ENCODE measurements at places on chromosomes 16 and 17.
A peak's percentile ranks its signal among the peaks of the same experiment; 100 is the strongest.

GRCh38 chr16:51394421-51394820, 243.4 kb upstream of the SALL1 start:
- DNase-seq, result no peak

DNA sequence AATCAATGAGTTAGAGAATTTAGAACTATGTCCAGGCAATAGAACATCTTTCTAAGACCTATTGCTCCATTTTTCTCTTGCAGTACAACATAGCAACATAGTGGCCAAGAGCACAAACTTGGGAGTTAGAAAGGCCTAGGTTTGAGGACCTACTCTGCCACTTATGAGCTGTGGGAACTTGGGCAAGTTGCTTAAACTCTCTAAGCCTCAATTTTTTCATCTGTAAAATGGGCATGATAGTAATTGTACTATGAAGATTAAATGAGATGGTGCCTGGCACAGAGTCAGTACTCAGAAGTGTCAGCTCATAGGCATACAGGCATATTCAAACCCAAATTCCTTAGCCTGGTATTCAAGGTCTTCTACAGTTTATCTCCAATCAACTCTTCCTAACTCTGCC, 25.1 kb downstream of the IRX5 start:
- DNase-seq, result no peak

- DNase-seq, result no peak
These were observed 18.8 kb downstream of the HS3ST3A1 start for GRCh38 chr17:13582776-13583547.

DNA sequence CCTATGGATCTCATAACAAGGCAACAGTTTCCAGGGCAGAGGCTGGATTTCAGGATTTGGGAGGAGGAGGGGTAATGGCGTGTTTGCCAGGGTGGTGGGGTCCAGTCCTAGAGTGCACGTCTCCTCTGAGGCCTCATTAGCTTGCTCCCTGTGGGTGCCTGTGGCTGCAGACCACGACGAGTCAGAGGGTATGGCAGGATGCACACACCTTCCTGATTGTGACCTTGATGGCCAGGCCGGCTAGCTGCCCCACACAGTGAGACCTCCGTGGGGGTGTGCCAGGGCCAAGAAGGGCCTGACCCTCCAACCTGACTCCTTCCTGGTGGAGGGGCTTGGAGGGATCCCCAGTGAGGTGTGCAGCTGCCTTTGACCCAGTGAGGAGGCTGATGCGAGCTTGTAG, 4.0 kb upstream of the SMTNL2 start:
- DNase-seq, result no peak

DNA sequence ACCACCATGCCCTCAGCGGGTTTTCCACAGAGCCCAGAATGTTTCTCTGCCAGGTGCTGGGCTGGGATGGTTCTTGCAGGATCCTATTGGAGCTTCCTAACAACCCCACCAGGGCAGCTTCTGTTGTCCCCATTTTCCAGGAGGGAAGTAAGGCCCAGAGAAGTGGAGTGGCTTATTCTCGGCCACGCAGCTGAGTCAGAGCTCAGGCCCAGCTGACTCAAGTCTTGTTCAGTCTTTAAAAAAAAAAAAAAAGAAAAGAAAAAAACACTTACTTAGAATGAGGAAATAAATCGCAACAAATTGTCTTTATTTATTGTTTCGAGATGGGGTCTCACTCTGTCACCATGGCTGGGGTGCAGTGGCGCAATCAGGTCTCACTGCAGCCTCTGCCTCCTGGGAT, 413.0 kb downstream of the CPPED1 start:
- DNase-seq, result no peak

DNA sequence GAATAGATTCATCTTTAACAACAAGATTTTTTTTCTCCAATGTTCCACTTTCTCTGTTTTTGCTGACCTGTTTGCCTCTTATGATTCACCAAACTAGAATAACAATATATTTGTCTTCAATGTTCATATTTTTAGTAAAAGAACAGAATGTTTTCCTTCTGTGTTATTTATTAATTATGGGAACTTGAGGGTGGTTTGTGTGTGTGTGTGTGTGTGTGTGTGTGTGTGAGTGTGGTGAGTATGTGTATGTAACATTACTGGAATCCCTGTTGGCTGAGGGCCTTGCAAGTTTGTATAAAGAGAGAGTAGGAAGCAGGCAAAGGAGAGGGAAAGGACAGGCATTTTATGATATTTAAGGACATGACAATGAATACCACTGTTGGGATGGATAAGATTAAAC, 13.8 kb downstream of the STXBP4 start:
- DNase-seq, result no peak

GRCh38 chr17:47879028-47879585, 16.9 kb upstream of the SP2 start:
- no peak for DNase-seq

GRCh38 chr16:1960665-1961630, 1.6 kb downstream of the NDUFB10 start:
- no peak for DNase-seq

DNA sequence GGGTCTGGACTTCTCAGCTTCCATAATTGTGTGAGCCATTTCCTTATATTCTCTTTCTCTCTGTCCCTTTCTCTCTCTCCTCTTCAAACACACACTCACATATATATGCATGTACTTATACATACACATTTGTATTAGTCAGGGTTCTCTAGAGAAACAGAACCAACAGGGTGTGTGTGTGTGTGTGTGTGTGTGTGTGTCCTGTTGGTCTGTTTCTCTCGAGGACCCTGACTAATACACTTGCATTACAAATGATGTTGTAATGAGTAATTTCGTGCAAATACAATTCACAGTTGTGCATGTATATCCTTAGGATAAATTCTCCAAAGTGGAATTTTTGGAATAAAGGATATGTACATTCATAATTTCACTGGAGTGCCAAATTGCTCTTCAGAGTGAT, 115.3 kb downstream of the NPIPB5 start:
- no peak for DNase-seq

GRCh38 chr17:74330446-74330845, 4.4 kb downstream of the KIF19 start:
- no peak for DNase-seq

DNA sequence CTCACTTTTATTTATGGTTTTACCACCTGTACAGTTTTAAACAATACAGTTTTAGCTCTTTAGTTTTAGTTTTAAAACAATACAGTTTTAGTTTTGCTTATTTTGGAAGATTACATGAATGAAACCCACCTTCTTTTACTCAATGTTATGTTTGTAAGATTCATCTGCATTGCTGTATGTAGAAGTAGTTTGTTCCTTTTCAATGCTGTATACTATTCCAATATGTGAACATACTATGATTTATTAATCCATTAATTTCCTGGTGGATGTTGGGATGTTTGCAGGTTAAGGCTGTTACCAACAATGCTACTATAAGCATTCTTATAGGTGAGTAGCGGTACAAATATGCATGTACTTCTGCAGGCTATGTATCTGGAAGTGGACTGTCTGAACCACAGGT, 34.4 kb upstream of the ADGRG1 start:
- DNase-seq, result no peak

GRCh38 chr17:59332749-59333377, 1.4 kb downstream of the YPEL2 start:
- DNase-seq, result no peak

GRCh38 chr16:55370762-55371482, 46.9 kb downstream of the IRX6 start:
- DNase-seq, result no peak

DNA sequence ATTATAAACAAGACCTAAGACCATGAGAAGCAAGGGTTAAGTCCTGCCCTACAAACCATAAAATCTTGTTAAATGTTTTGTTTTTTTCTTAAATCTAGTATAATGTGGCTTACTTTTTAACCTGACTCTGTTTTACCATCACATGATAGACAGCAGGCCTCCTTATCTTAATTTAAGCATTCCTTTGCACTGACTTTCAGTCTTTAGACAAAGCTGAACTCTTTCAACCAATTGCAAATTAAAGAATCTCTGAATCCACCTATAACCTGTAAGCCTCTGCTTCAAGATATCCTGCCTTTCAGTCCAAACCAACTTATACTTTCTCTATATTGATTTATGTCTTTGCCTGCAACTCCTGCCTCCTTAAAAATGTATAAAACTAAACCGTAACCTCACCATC, 478.5 kb downstream of the GRIN2A start:
- DNase-seq, result no peak

DNA sequence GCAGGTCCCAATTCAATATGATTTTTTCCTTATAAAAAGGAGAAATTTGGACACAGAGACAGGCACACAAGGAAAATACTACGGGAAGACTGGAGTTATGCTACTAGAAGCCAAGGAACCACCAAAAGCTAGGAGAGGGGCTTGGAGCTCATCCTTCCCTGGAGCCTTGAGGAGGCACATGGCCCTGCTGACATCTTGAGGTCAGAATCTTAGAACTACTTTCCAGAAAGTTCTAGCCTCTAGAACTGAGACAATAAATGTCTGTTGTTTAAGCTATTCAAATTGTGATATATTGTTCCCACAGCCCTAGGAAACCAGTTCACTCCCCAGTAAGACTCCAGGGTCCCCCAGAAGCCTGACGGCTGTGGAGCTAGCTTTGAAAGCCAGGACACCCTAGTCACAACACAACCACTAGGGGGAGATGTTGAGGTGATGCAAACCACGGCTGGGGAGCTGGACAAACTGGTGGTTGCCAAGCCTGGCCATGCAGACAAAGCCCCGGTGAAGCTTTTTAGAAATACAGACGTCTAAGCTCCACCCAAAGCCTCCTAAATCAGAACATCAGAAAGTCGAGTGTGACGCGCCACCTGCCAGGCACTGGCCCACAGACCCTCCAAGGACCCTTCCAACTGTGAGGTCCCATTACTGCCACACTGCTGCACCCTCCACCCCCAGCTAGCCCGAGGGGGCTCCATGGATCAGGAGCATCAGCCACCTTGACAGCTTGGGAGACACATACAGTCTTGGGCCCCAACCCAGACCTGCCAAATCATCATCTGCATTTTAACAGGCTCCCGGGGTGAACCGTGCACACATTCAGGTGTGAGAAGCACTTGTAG, 106.4 kb downstream of the SLC39A11 start:
- peak; percentile 13 for DNase-seq

GRCh38 chr16:85112364-85112763, at the start of gene CIBAR2:
Gene CIBAR2 (minus strand): TSS chr16:85112472. CDS start chr16:85112352, 120 bp downstream.
- no peak for DNase-seq

GRCh38 chr17:46773221-46773605, 45.3 kb downstream of the WNT3 start:
- DNase-seq, result no peak

GRCh38 chr16:71339236-71340171, 19.0 kb upstream of the CALB2 start:
- no peak for DNase-seq

DNA sequence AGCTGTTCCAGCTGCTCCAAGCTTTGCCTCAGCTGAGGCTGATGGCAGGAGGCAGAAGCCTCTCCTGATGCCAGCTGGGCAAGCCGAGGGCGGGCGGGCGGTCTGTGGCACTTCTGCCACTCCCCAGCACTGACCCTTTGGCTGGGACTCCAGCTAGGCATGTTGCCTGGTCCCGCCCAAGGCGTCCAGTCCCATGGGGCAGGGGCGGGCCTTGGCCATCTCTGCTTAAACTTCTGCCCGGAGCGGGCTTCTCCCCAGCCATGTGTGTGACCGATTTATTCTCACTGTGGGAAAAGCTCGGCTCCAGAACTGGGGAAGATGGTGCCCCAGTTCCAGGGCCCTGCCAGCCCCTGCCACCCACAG, 349.1 kb downstream of the SEC14L1 start:
- no peak for DNase-seq

DNA sequence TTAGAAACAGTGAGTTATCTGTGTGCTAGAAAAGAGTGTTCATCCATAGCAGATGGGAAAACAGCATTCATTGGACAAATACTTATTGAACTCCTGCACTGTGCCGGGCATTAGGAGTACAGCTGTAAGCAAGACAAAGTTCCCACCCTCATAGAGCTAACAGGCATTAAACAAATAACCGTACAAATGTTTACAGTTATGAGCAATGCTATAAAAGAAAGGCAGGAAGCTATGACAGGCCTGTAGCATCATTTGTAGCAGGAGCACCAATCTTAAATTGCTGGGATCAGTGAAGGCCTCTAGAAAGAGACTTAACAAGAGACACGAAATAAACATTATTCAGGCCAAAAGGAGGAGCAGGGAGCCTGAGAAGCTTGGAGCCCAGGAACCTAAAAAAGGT, 15.6 kb downstream of the SDR42E1 start:
- DNase-seq, result no peak

GRCh38 chr17:74407384-74407783, 24.5 kb upstream of the GPRC5C start:
- no peak for DNase-seq

GRCh38 chr17:80837711-80838110, 153.9 kb upstream of the CHMP6 start:
- DNase-seq, result no peak

DNA sequence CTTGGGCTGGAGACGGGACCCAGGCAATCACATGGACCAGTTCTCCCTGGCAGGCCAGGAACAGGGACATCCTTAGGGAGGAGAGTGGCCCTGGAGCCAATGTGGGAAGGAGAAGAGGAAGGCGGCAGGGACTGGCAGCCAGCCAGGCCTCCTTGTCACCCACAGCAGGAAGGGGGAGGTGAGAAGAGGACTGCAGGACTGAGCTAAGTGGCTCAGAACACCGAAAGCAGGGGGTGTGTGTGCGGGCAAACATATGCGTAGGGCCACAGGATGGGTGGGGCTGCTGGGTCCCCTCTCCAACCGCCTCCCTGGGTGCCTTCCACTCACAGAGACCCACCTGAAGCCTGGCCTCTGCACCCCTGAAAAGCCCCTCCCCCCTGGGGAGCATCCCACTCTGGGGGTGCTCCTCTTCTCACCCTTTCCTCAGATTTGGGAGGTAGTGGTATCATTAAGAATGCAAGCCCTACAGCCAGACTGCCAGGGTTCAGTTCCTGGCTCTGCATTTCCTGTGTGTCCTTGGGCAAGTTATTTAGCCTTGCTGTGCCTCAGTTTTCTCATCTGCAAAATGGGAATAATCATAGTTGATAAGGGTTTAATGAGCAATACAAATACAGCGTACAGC, 8.1 kb downstream of the PNMT start:
- no peak for DNase-seq

GRCh38 chr17:34365340-34365739, 2.3 kb upstream of the CCL1 start:
- no peak for DNase-seq

GRCh38 chr17:1713878-1714426, 3.8 kb upstream of the TLCD2 start:
- no peak for DNase-seq

DNA sequence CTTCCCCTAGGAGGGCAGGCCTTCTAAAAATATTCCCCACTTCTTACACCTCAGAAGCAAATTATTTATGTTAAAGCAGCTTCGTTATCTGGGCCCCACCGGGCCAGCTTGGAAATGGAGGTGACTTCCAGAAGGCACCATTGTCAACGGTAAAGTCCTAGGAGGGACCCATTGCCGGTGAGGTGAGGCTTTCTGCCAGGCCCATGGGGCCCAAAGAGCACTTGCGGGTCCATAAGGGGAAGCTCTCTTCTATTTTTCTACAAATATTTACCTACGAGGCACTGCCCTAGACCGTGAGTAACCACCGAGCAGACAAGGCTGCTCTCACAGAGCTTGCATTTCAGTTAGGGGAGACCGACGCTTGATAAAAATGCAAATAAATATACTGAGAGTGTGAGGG, 41.5 kb downstream of the C16orf78 start:
- no peak for DNase-seq
